ENCODE measurements at places on chromosomes 13 and 19.
A peak's percentile ranks its signal among the peaks of the same experiment; 100 is the strongest.

- DNase-seq: no peak
These were observed 243.5 kb downstream of the TSHZ3 start for GRCh38 chr19:31105761-31106160.

DNA sequence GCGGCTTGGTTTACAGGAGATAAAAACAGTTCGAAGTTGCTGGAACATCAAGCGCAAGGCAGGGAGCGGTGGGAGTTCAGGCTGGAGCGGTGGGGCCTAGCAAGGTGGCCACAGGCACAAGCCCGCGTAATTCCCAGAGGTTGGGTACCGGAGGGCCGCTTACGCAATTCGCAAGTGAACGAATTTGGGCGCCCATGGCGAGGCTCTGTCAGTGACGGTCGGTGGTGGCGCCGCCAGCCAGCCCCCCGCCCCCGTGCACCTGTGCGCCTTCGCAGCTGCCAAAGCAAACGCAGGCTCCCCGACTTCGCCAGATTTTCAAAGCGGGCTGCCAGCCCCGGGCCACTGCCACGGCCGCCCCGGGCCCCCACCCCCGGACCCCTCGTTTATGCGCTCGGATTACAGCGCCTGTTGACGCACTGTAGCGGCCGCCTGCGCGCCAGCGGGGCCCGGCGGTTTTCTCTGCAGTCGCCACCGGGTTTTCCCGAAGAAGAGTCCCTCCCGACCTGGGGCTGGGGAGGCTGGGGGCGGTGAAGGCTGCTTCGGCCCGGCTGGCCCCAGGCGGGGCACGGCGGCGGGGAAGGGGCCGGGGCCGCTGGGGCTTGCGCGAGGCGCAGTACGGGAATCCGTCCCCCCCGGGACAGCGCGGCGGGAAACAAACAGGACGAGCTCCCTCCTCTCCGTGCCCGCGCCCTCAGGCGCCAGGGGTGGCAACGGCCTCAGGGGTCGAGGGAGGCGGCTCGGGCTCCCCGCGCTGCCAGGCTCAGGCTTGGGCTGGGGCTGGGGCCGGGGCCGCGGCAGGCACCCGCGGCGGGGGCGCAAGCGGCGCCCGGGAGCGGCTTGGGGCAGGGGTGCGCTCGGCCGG is 709 bp downstream of the N4BP2L1 start:
- no peak for DNase-seq

GRCh38 chr19:48139053-48139452 is 28.4 kb upstream of the PLA2G4C start:
- no peak for DNase-seq

DNA sequence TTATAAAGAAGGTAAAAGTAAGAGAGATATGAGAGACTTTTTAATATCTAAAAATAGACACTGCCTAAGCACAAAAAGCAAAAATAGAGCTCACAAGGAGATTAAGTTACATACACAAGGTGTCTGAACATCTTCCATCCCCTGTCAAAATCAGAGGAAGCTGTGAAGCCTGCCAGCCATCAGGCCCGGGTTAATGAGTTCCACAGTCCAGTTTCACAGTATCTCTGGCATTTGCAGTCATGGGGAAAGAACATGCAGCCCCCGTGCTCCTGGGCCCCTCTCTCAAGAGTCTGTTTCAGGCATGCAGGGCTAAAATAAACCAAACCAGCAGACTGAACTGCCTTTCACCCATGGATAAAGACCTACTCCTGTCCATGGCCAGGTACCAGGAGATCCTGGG is 79.2 kb downstream of the TBC1D4 start:
- peak; percentile 19 for DNase-seq

- no peak for DNase-seq
These were observed 1.6 kb downstream of the SPINT2 start for GRCh38 chr19:38265921-38266429.

- DNase-seq: no peak
These were observed 8.3 kb downstream of the PLPPR3 start for GRCh38 chr19:813219-814151.

- DNase-seq: no peak
These were observed 26.4 kb downstream of the CYSLTR2 start for GRCh38 chr13:48679941-48680680.

GRCh38 chr13:70520275-70521036 is 412.2 kb upstream of the KLHL1 start:
- DNase-seq: no peak

GRCh38 chr13:110129076-110129475 is 177.9 kb downstream of the COL4A1 start:
- DNase-seq: no peak

GRCh38 chr19:10116085-10116865 is 3.4 kb downstream of the EIF3G start:
- no peak for DNase-seq

DNA sequence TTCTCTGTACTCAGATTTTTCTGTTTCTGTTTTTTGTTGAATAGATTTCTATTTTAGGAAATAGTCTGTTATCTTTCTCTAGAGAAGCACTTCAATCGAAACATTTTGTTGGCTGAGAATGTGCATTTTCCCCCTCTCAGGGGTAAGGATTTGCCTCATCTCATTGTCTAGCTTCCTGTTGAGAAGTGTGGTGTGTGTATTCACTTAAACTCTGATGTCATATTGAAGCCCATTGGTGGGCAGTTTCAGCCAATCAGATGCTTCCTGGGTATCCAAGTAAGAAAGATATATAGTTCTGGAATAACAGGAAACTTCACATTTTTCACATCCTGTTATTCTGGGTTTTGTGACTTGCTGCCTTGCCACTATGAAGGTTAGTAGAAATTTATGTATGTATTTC is 87.6 kb downstream of the ARHGEF7 start:
- DNase-seq: peak; percentile 17

- no peak for DNase-seq
These were observed 107.0 kb upstream of the MCF2L start for GRCh38 chr13:112861876-112862615.

DNA sequence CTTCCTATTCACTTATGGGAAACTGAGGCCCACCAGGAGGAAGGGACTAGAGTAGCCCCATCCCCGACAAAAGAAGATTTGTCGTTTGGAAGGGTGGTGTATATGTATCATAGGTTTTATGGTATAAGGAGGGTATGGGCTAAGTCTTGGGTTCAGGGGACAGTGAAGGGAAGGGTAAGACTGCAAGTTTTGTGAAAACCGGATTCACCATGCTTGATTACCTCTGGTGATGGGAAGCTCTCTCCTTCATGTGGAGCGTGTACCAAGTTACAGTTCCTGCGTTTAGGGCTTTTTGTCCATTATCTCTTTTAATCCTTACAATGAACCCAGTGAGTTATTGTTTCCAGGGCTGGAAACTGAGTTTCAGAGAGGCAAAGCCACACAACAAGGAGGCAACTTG is 3.8 kb downstream of the VASP start:
- no peak for DNase-seq

DNA sequence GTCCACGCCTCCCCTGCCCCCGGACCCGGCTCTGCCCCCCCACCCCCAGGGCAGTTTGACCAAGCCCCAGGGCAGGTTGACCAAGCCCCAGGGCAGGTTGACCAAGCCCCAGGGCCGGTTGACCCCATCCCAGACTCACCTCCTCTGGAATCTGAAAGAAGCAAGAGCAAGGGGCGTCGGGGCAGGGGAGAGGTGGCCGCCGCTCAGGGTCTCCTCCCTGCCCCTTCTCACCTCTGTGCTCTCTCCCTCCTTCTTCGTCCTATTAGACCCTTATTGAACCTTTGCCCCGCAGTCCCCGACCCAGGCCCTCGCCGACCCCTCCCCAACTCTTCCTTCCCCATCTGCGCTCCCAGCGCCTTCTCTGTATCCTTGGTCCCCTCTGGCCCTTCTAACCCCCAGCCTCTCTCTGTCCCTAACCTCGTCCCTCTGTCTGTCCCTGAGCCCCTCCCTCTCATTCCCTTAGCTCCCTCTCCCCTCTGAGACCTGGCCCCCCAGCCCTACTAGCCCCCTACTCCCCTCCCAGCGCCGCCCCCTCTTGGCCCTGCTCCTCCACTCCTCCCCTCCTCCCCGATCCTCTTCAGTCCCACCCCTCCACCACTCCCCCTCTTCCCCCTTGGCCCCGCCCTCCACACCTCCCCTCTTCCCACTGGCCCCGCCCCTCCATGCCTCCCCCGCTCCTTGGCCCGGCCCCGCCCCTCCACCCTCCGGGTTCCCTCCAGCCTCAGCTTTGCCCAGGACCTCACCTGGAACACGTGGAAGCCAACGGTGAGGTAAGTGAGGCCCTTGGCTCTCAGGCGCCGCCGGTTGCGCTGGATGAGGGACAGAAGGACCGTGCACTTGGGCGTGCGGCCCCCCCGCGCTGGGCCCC is 7.6 kb downstream of the CAPN12 start:
- DNase-seq: peak; percentile 95

DNA sequence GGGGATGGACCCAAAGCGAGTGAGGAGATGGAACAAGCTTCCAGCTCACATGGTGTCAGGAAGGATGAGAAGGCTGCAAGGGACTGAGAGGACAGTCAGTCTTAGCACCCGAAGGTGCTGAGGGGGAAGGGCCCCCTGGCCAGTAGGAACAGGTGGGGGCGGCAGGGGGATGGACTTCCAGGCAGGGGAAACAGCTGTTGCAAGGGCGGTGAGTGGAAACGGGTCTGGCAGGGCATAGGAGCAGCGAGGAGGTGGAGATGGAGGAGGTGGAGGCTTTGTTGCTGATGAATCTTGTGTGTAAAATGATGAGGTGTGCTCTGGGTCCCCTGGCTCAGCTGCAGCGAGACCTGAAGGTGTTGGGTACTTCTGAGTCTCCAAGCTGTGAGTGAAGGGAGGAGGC is 1.2 kb downstream of the MAP1S start:
- no peak for DNase-seq

DNA sequence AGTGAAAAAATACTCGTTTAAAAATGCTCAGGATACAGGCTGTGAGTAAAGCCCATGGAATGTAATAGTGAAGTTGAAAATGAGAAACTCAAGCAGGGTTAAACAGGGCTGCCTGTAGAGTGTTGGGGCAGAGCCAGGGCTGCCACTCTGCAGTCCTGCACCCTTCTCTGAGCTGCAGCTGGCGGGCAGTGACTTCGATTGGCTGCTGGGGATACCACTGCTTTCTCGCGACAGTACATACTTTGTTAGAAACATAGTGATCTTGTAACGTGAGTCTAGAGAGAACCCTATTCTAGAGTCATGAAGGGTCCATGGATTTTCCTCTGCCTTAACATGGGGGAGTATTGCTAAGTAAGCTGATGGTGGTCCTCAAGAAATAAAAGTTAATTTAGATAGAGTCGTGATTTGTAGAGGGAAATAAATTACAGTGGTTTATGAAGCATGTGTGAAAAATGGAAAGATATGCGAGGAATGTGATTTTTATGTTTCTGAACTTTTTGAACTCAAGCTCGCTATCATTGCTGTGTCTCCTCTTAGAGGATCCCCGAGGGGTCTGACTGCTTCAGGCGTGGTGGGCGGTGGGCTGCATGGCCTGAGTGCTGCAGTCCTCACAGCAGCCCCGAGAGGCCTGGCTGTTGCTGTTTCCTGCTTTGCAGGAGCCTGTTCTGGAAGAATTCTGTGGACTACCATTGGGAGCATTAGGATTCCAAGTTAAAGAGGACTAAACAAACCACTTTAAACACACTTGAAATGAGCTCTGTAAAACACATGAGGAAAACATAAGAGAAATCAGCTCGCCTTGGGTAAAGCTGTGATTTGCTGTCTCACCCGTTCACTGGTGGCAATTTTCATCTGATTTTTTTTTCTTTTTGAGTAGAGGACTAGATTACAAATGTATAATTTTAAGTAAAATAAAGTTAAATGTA is 95.7 kb downstream of the ARHGEF7 start:
- DNase-seq: no peak

- DNase-seq: no peak
These were observed 1.1 kb upstream of the ONECUT3 start for GRCh38 chr19:1752009-1752756.

GRCh38 chr13:49669735-49670309 is 21.5 kb downstream of the EBPL start:
- DNase-seq: peak; percentile 54

GRCh38 chr19:29239213-29239776 is 26.3 kb upstream of the UQCRFS1 start:
- no peak for DNase-seq

DNA sequence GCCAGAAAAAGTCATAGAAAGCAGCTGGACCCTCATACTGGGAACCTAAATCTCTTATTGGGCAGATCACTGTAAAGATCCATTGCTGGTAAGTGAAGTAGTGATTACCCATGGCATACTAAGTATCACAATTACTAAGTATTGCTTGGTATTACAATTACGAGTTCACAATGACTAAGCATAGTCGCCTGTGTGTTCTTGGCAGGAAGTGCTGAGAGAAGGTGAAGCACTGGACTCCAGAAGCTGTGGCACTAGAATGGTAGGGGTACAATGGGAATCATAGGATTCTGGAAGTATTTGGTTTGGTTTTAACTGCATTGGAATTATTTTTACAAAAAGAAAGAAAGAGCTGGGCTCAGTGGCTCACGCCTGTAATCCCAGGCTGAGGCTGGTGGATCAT is 20.3 kb downstream of the LGALS16 start:
- DNase-seq: no peak

DNA sequence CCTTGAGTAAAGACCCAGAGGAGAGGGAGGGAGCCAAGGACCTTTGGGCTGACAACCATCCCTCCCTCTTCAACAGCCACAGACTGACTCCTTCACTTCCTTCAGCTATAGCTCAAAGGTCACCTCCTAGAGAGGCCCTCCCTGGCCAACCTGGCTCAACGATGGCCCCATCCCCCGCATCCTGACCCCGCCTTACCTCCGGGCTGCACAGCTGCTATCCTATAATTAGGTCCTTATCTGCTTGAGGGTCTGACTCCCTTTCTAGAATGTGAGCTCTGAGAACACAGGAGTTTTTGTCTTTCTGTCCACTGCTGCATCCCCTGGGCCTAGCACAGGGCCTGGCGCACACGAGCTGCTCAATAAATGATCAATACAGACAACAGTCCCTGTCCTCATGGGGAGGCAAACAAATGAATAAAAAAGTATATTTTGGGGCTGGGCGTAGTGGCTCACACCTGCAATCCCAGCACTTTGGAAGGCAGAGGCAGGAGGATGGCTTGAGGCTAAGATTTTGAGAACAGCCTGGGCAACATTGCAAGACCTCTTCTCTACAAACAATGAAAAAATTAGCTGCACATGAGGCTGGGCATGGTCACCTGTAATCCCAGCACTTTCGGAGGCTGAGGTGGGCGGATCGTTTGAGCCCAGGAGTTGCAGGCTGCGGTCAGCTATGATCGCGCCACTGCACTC is 6.6 kb upstream of the LGALS4 start:
- DNase-seq: peak; percentile 91

GRCh38 chr19:10211061-10211460 is 16.3 kb upstream of the DNMT1 start:
- no peak for DNase-seq
